Activated CD4-positive, alpha-beta T cell treated with anti-CD3 and anti-CD28 coated beads for 1 hour (primary cell): ENCODE measurements at places on chromosomes 6 and 20.
A peak's percentile ranks its signal among the peaks of the same experiment; 100 is the strongest.

DNA sequence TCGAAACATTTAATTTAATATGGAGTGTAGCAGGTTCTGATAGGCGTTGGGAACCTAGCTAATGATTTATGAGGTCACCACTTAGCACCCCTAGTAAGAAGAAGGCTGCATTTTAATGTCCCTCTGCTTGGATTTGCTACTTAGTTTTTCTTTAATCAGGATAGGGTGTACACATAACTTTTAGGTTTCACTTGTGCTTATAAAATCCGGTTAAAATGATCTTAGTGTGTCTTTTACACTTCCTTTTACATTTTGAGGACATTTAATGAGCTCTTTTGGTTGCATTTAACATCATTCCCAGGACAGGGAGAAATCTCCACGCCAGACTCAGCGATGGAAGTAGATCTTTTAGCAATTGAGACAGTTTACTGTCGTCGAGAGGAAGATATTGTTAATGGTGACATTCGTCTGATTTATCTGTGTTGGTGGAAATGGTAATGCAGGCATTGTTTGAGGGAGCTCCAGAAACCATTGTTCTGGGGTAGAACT is 5.6 kb downstream of the TFAP2A start:
- no peak for DNase-seq

- no peak for DNase-seq
Observed at GRCh38 chr6:79461205-79461604, 76.0 kb downstream of the LCA5 start.

GRCh38 chr6:4775494-4776130 is 592 bp upstream of the CDYL start:
- peak; percentile 48 for DNase-seq

- DNase-seq: no peak
Observed at GRCh38 chr6:159761129-159761872, 544 bp upstream of the ACAT2 start.

GRCh38 chr6:127877231-127877630 is 23.6 kb downstream of the THEMIS start:
- no peak for DNase-seq
